ENCODE measurements at places on chromosomes 7 and 10.

DNA sequence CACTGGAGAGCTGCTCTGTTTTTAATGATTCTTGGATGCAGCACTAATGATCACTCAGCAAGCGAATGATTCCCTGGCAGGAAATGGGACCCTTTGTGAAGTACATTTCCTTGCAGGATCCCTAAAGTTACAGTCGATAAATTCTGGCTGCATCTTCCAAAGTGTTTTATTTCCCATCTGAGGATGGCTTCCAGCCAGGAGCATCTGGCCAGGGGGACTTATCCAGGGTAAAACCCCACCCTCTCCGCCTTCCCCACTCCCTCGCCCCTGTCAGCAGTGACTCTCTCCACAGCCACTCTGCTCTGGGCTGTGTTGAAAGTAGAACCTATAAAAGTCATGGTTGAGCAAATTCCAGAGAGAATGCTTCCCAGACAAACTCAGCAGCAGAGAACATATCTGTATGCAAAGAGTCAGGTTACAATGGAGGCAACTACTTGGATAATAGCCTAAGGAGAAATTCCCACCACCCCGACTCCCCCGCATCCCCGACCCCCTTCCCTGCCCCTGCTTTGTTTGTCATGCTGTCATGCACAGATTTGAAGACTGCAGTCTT, 111.0 kb upstream of the ANLN start:
- no peak for DNase-seq

- no peak for DNase-seq
Observed at GRCh38 chr10:71413581-71413980, 16.9 kb downstream of the CDH23 start.

DNA sequence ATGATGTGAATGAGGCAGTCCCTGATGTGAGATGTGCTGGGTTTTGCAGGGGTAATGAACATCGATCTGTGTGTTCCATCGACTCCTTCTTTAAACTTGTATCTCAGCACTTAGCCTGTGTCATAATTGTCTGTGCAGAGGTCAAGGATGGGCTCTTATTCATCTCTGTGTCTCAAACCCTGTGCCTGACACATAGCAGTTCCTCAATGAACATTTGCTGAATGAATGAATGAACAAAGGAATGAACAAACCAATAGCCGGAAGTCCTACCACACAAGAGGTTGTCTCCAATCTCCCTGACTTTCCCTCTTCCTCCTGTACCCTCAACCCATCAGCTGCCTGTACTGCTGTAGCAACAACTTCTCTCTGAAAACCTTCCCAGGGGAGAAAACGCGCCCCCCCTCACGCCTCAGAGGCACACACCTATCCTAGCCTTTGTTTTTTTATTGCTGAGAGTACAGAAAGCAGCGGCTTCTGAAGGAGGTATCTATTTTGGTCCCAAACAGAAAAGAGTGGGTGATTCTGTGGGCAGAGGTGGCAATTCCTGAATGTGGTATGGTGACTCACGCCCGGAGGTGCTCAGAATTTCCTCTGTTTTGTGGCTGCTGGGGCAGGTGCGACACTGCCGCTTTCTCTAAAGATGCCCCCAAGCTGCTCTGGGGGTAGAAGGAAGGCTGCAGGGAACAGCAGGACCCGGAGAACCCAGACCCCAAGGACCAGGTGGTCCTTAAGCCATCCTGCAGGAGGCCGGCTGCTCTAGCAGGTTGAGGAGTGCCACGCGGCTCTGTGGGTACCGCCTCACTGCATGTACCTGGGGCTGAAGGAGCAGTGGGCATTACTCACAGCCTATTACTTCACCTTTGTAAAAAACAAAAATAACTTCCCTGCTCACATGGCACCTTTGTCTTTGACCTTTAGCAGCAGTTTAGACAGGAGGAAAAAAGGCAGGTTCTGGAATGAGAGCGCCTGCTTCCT, 9.6 kb downstream of the IL2RA start:
- DNase-seq, result peak; percentile 41

DNA sequence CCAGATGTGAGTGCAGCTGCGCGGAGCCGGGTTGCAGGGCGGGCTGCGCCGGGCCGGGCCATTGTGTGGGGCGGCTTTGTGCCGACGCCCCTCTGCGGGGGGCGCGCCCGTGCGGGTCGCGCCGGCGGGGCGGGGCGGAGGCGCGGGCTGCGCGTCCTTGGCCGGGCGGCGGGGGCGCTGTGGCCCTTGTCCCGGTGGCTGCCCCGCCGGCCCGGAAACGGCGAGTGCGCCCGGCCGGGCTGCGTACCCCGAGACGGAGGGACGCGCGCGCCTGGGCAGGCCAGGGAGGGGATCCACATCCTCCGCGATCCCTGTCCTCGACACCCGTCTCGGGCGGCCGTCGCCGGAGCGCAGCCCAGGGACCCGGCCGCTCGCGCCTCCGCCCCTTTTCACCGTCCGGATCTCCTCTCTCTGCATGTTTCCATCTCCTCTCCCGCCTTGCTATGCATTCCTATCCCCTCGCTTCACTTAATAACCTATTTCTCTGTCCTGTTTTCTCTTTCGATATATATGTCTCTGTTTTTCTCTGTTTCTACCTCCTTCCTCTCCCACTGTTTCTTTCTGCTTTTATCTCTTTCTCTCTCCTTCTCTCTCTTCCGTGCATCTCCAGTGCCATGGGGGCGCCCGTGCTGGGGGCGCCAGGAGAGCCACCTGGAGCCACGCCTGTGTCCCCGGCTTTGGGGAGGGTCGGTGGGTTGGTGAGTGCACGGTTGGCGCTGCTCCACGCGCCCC, 765 bp downstream of the PFKFB3 start:
- DNase-seq, result peak; percentile 50

DNA sequence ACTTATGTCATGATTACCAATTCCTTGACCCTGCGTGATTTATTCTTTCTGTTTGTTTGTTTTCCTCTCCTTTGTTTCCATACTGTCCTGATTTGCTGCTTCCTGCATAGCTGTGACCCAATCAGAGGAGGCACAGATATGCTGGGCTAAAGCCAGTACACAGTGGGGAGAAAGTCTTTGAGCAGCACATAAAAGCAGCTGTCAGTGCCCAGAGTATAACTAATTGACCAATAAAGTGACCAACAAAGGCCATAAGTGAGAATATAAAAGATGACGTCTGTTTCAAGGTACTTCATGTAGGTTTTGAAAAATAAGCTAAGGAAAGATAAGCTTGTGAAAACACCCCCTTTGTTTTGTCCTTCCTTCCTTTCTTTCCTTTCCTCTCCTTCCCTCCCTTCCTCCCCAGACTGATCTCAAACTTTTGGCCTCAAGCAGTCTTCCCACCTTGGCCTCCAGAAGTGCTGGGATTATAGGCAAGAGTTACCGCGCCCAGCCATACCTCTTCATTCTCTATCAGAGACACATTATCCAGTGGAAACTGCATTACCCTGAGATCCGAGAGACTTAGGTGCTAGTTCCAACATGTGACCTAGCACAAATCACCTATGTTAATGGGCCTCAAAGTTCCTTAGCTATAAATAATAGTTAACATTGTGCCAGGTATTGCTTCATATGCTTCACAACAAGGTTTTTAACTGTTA, 17.0 kb downstream of the BCAP29 start:
- no peak for DNase-seq

DNA sequence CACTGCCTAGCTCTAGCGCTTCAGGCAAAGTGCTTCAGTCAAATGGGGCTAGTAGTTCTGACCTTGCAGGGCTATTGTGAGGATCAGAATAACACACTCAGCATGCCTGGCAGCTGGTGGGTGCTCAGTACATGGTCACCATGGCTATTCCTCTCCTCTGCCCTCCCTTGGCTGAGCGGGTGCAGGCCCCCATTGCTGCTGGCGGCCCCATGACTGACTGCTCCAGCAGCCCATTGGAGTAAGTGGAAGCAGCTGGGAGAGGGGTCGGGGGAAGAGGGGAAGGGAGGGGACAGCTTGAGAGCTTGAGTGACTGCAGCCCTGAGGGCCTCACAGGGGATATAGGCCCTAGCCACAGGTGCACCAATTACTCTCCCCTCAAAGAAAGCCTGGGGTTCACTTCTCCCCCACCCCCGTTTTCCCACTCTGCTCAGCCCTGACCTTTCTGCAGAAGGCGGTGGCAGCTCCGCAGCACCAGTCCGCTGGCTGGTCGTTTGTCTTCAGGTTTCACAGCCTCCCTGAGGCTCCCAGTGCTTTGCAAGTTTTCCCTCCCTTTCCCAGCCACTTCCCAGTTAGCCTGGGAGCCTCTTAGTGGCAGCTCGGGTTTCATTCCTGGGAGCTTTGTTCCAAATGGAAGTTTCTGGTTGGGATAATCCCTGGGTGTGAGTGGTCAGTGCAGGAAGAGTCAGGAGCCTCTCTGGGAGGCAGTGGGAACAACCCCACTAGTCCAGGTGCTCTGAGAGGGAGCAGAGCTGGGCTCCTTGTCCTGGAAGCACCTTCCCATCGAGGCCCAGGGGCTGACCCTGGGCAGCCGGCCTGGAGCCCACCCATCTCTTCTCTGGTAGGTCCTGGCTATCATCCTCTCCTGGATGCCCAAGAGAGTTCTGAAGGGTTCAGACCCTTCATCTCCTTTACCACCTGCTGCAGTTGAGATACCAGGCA, 16.3 kb downstream of the FGF8 start:
- no peak for DNase-seq

DNA sequence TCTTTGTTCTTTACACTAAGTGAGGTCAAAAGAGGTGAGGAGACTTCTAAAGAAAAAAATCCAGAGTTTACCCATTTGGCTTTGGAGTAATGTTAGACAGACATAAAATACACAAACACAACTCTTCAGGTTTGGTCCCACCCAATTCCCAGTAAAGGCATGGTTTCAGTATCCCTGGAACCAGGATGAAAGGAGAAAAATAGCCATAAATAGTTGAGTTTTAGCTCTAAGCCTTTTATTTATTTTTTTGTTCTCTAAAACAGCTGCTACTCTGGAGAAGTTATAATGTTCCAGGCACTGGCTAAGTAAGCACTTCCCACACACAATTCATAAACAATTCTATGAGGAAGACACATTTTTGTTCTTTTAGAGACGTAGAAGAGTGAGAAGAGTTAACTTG, 4.0 kb downstream of the ABCB1 start:
- no peak for DNase-seq

DNA sequence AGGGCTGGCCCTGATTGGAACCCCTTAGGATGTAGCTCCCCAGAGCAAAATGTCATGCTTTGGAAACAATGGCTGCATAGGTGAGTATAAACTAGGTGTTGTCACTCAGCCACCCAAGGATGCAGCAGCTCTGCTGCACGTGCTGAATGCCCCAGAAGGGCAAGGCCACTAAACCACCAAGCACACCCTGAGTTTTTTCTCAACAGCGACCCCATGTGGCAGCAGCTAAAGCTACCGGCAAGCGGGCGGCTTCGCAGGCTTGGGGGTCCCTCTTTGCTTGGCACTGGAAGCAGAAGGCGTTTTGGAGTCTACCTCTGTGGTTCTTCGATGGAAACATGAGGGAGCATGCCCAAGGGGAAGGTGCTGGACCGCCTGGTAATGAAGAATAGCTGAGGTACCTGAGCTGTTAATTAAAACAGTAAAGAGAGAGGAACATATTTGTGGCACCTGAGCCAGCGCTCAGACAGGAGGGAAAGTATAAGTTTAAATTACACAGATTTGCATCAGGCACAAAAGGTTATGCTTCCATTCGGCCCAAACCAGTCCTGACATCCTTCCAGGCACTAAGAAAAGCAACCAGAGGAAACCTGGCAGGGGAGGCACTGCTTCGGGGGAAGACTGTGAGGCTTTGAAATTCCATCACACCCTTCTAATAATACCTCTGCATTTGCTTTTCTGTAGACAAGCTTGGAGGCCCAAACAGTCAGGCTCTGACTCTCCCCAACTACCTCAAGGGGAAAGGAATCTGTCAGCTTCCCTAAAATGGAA, 152.1 kb downstream of the GFRA1 start:
- DNase-seq, result no peak

DNA sequence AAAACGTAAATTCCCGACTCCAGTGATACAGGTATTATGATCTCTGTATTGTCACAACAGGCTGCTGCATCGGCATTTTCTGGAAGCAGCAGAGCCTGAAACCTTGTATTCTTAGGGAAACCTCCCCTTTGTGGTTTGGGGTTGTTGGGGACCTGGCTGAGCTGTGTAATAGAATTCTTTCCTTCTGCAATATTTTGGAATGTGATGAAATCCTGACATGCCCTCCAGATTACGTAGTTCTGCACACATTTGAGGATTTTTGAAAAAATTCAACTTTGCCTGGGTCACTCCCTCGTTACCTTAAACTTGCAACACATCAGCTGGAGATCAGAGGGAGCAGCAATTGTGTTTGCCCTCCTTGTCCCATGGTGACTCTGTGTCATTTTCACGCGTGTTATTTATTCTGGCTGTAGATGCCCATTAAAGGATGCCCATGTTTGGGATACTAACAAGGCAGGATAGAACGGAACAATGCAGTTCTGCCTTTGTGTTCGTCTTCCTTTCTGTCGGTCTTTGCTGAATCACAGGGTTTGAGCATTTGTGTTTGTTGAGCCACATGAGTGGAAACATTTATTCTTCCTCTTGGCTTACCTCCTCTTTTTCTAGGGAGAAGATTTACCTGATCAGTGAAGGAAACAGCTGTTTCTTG, 181.7 kb downstream of the TCF7L2 start:
- DNase-seq, result no peak

- no peak for DNase-seq
Observed at GRCh38 chr10:47403446-47404318, 19.6 kb upstream of the ZNF488 start.

GRCh38 chr10:124704428-124705380, 39.5 kb downstream of the FAM53B start:
- no peak for DNase-seq

GRCh38 chr7:48481235-48481634, 310.0 kb downstream of the ABCA13 start:
- DNase-seq, result no peak

DNA sequence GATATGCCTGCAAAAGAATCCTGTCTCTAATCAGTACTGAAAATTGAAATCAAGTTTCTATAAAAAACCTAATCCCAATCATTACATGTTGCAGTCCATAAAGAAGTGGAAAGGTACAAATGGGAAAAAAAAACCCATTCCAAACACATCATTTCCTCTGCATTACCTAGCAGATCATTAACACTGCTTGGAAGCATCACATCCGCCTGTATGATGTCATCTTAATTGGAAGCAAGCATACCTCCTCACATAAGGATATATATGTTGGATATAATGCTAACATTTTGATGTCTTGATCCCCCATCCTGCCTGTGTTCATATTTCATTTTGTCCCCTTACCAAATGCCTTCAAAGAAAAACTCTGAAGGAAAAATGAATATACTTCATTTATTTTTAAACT, 241.3 kb upstream of the AOAH start:
- no peak for DNase-seq

GRCh38 chr10:59287587-59288255, 74.6 kb downstream of the FAM13C start:
- DNase-seq, result no peak

All from activated T-helper 1 cell treated with anti-CD3 and anti-CD28 coated beads, Interleukin-2, amount 50 U/mL, for 16 hours (primary cell).